Left ventricle myocardium inferior (tissue), 1 donor: ENCODE measurements at places on chromosomes 6 and 20.

DNA sequence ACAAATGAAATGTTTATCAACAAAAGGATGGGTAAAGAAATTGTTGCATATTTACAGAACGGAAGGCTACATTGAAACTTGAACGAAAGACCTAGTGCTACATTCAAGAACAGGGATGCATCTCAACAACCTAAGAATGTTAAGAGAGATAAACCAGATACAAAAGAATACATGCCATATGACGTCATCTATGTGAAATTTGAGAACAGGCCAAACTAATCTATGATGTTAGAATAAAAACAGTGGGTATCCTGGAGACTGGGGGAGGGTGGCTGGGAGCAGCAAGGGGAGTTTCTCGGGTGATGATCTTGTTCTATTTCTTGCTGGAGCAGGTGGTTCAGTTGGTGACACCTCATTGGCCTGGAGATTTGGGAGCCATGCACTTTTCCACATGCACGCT, 81.5 kb downstream of the SULF2 start:
- no peak for DNase-seq

GRCh38 chr6:88168362-88168761, 2.2 kb upstream of the CNR1 start:
- no peak for DNase-seq

DNA sequence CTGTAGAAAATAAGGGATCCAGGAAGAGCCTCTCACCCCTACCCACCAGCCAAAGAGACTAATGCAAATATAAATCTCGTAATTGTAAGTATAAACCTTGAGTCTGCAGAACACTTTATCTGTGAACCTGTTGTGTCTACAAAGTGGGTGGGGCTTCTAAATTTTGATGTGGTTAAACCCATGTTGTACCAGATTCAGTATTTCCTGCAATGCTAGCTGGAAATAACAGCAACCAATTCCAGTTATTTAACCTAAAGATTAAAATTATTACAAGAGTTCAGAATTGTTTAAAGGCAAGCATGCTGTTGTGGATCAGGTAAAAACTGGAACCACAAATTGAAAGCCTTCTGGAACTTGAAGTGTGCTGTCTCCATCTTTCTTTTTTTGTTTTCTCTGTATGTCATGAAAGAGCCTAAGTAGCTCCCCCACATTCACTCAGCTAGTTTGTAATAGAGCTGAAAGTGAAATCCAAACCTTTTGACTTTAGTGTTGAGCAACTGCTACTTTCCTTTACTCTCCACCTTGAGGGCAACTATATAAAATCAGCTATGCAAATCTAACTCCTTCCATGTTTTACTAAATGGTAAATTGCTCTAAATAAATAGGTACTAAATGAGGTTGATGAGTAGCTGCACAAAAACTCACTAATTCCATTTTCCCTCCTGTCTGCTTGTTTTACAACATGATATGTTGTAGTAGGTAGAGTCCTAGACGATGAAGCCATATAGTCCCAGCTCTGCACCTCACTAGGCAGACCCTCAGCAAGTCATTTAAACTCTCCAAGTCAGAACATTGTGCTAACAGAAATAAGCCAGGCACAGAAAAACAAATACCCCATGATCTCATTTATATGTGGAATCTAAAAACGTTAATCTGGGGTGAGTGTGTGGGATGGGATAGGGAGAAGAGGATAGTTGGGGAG, 17.9 kb upstream of the THEMIS start:
- no peak for DNase-seq

GRCh38 chr6:17167327-17167979, 65.6 kb downstream of the STMND1 start:
- DNase-seq = peak; percentile 48

- DNase-seq = no peak
Observed at GRCh38 chr20:57702091-57702490, 7.7 kb downstream of the PMEPA1 start.

- no peak for DNase-seq
Observed at GRCh38 chr6:139641376-139641775, 266.9 kb upstream of the CITED2 start.
